ENCODE measurements at places on chromosomes 16 and 17.

DNA sequence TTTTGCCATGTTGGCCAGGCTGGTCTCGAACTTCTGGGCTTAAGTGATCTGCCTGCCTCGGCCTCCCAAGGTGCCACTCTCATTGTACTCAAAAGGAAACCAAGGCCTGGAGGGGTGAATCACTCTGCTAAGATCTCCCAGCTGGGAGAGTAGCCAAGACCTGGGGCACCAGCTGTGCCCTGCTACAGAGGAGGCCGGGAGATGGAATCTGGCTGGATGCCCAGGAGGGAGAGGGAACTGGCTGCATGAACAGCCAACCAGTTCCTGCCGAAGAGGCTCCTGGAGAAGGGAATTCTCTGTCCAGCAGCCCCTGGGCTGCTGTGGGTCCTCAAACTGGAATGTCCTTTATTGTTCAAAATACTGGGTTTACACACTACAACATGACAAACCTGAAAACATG lies 238.7 kb upstream of the CIBAR2 start:
- DNase-seq = peak; percentile 73

DNA sequence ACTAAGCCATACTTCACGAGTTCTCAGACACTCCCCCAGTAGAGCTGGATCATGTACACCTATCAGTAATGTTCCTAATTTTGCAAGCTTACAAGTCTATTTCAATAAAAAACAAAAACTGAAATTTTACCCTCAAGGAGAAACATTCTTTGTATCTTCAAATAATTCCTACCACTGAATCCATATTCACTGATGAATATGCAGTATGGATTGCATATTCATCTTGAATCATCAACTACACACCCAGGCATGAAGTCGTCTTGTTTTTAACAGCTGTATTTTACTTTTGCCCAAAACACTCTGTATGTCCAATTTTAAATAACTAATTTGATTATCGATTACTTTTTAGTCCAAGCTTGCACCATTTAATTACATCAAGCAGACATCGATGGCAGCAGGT lies 31.8 kb downstream of the ZDHHC7 start:
- DNase-seq = no peak

DNA sequence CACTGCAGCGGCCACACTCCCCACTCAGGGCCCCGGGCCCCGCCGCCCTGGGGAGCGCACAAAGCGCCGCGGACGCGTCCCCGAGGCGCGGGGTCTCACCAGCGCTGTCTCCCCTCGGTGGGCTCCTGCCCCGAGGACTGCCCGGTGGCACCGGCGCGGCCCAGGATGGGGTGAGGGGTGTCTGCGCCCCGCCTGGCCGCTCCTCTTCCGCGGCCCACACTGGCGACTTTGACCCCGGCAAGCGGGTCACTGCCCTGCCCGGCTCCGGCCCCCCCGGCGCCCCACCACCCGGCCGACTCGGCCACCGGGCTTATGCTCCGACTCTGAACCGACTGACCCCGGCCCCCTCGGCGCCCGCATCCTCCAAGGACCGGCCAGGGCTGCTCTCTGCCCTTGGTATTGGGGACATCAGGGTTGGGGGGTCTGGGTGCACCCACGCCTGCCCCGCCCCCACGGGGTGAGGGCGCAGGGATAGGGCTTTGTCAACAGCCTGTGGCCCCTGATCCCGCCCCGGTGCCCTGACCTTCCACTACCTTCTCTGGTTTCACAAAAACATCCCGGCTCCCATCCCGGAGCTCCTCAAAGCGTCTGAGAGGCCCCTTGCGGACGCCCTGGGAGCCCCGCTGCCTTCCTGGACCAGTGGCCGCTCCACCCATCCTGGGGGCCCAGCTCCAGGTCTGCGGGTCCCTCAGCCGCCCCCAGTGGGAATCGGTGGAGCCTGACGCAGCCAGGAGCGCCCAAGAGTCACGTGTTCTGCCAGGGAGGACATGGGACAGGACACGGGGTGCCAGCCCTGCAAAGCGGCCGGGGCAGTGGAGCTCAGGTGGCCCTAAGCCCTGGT lies 829 bp downstream of the GCGR start:
- peak; percentile 16 for DNase-seq

- no peak for DNase-seq
These were observed 32.7 kb downstream of the VPS53 start for GRCh38 chr17:681738-682529.
